ENCODE measurements at places on chromosomes 5 and 9.

GRCh38 chr9:13432904-13433303 lies 153.4 kb upstream of the MPDZ start:
- no peak for DNase-seq

GRCh38 chr5:135834639-135835529 lies at the start of gene SLC25A48:
TSS of gene SLC25A48 (plus strand) at chr5:135834663. CDS start at chr5:135834848, 185 bp downstream.
- DNase-seq: no peak

DNA sequence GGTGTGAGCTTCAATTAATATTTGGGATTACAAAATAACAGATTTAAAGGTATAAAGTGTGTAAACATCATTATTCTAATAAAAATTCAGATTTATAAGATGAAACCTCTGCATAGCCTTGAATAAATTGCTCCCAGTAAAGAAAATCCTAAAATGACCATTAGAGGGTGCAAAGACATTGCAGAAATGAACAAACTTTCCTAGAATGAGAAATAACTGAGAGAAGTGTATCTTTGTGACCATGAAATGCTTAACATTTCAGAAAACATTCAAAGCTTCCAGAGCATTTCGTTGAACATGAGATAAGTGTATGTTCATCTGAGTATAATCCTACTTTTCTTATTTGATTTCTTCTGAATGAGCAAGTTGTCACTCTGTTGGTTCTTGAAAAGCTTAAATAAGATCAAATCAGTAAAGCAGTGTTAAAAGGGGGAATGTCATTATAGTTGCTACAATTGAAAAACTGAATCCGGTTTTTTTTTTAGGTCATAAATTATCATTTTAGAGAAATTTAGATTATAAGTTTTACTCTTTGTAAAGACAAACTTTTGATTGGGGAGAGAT lies 24.7 kb upstream of the NUDT12 start:
- DNase-seq: no peak

DNA sequence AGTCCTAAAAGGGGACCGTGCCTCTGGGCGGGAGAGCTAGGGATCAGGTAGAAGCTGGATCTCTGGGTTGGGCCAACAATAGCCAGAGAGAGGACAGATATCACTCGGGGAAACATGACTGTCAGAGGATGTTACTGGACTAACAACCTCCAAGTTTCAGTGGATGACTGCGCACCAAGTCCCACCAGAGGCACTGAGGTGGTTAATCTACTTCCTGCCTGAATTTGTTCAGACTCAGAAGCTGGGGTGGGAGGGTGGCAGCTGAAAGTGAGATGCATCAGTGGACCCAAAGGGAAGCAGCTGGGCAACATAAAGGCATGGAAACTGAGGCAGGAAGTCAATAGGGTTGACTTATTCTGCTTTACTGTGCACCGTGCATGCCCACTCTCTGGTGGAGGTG lies 130.1 kb upstream of the SLC44A1 start:
- no peak for DNase-seq

DNA sequence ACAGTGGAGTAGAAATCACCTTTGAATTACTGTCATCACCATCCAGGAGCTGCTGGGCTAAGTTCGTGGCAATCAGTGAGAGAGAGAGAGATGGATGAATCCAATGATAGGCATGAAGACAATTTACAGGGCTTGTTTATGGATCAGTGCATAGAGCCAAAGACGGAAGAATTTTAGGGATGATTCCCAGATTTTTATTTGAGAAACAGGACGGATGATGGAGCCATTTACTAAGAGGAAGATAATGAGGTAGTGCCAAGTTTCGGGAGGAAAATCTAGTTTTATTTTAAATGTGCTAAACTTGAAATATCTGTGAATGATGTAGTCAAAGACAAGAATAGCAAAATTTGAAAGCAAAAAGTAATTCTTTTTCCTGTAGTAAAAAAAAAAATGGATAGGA lies 394.2 kb upstream of the PAPPA start:
- no peak for DNase-seq

DNA sequence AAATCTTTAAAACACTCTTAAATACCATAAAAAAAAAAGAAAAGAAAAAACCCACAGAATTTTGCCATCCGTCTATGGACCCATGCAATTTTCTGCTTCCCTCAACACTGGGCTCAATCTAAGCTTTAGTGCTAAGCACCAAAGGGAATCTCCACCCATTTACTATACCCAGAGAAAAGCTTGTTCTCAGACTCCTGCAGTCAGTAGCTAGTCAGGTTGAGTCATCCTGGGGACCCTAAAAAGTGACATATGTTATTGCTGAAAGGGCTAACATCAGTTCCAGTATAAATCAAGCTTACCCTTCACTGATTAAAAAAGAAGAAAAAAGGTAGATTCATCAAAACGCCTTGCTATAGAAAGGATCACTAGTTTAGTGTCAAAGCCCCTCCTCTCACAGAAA lies 177.6 kb downstream of the MUSK start:
- no peak for DNase-seq

DNA sequence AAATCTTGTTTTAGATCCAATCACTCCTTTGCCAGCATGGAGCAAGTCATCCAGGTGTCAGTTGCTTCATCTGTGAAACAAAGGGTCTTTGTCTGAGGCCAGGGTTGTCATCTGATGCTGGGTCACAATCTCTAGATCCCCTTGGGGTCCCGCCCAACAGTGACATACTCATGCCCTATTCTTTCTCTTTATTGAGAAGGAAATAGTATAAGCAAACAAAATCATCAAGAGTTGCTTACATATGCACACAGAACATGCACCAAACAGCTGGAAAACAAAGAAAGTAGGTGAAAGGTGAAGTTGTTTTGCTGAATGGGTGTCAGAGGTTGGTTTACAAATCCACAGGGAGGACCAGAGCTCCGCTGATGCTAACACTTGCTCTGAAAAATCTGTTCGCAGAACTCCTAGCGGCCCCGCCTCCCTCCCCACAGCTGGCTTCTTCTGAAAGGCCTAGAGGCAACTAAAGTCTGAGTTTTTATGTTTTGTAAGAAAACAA lies 106.1 kb upstream of the SLC44A1 start:
- DNase-seq: no peak

DNA sequence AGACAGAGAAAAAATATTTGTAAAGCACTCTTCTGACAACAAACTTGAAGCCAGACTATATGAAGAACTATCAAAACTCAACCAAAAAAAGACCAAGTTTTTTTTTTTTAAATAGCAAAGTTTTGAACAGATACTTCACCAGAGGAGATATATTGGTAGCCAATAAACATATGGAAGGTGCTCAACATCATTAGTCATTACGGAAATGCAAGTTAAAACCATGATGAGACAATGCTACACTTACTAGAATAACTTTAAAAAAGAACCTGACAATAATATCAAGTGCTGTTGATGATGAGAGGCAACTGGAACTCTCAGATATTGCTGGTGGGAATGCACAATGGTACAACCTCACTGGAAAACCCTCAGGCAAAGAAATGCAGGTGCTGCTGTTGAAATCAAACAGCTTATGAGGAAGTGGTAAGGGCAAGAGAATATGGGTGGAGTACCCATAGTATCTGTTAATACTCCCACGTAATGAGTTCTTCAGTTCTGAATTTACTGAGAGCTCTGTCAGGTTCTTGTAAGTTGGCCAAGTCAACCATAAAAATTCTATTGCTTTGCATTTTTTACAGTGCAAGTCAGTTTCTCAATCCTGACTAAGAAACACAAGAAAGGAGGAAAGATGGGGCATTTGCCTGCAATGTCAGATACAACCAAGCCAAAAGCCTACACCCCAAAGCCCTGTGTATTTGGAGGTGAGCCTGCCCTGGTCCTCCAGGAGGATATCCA lies 87.3 kb upstream of the GNAQ start:
- DNase-seq: no peak

GRCh38 chr5:87411973-87412629 lies 629 bp downstream of the CCNH start:
- DNase-seq: peak; percentile 4

DNA sequence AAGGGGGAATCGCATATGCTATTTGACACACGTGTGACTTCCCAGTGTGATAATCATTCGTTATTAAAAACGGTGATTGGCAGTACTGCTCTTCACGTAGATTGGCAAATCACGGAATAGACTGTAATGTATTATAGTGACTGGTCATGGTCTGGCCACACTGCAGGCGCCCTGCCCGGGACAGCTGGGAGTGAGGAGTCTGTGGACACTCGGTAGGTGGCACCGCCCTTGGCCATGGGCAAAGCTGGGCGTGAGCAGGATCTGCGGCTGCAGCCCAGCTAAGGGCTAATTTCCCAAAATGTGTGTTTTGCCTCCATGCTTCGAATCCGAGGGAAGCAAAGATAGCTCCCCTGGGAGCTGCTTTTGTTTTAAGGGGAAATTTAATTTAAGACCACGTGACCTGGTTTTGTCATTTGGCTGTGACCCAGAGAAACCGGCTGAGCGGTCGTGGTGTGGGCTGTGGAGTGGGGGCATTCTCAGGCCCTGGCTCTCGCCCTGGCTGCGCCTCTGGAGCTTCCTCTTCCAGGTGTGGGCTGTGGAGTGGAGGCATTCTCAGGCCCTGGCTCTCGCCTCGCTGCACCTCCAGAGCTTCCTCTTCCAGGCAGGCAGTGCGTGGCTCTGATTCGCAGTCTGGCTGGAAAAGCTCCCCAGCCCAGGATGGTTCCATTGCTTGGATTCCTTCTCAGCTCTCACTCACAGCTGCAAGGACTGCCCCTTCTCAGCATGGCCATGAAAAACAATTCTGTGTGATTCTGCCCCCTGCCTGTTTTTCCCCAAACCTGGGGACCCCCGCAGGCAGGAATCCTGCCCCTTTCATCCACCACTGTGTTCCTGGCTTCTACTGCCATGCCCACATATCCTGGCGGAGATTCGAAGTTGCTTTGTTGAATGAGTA lies 131.1 kb downstream of the OLFM1 start:
- no peak for DNase-seq

DNA sequence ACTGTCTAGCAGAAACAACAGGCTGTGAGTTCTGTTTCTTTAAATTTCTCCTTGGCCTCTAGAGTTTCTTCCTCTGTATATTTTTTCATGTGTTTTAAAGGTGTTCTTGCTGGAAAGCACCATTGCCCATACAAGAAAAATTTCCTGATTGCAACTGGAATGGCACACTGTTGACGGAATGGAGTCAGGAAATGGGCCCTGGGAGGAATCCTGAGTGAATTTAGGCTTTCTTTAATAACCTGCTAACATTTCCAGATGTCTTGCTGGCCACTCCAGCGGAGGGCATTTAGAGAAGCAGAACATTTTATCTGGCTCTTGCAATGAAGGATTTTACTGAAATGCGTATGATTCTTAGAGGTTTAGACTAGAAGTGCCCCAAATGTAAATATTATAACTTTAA lies 736.3 kb downstream of the TAF11L14 start:
- no peak for DNase-seq

GRCh38 chr5:174111287-174111973 lies 65.9 kb downstream of the NSG2 start:
- no peak for DNase-seq

GRCh38 chr5:152331718-152332117 lies 73.4 kb downstream of the NMUR2 start:
- DNase-seq: no peak

DNA sequence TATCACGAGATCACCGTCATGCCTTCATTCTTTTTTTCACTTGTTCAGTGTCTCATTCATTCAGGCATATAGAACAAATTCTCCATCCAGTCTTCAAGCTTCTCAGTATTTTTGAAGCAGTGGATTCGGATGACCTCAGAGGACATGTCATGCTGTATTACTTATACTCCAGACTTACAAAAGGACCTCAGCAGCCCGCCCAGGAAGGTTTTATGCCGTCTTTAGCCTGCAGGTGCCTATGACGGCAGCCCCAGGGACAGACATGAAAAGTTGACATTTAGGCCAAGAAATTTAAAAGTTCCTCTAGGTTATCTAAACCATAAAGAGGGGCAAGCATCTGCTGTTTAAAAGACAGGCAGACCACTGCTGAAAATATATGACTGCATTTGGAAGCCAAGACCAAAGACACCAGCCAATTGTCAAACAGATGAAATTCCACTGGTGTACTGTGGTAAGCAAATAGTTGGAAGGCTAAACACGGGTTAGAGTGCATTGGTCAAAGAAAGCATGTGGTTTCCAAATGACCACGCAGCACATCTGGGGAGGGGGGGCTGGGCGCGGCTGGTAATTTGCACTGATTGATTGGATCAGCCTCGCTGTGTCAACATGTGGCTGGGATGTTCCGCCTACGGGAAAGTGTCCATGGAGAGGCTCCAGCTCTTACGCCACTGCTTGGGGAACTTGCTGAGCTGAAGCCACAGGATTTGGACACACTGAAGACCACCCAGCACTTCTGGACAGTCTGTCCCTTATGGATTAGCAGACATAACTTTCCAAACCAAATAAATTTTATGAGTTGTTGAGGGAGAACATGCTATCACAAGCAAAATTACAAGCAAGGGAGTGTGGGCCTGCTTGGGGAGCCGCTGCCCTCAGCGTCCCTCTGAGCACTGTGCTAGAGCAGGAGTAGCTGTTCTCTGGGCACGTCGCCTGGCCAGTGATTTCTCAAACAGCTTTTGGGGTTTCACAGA lies 173.6 kb downstream of the FANCC start:
- DNase-seq: no peak

- DNase-seq: no peak
These were observed 64.3 kb downstream of the CXXC5 start for GRCh38 chr5:139712412-139712811.

DNA sequence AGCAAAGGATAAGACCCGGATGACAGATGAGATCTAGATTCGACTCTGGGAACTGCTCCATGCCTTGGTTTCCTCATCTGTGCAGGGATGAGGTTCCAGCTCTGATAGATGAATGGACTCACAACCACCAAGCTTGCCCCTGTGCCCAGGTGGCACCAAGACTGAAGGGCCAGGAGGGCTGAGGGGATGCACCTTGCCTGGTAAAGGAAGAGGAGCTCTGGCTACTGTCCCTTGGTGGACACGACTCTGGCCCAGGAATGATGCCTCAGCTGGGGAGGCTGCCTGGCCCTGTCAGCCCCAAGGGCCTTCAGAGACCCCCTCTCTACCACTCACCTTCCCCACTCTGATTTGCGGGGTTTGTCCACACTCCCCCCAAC lies 24.9 kb upstream of the ANXA6 start:
- no peak for DNase-seq

DNA sequence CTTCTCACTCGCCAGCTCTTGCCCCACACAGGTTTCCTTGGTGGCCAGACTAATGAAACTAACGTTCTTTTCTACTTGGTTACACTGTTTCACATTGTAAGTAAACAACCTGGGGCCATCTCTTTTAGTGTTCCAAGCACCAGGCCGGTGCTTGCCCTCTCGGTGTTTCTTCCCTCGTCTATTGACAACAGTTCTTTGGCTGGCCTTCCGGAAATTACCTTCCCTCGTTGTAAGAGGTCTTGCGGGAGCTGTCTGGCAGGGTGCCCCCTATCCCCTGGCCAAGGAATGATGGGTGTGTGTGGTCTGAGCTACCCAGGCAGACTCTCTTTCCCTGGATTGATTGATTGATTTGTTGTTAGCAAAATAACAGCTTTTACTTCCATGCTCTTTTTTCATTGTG lies 918 bp upstream of the MYMK start:
- no peak for DNase-seq

GRCh38 chr5:124963236-124963919 lies 216.9 kb upstream of the ZNF608 start:
- no peak for DNase-seq

GRCh38 chr9:35611230-35611797 lies 6.3 kb downstream of the TESK1 start:
- no peak for DNase-seq

- no peak for DNase-seq
These were observed 276.6 kb downstream of the ASTN2 start for GRCh38 chr9:117138231-117138630.
